ENCODE measurements at places on chromosomes 11 and 22. TPM values are rescaled to one million over a fixed set of nuclear protein-coding genes. Genes with fewer than 3 reads are reported as not detected.

DNA sequence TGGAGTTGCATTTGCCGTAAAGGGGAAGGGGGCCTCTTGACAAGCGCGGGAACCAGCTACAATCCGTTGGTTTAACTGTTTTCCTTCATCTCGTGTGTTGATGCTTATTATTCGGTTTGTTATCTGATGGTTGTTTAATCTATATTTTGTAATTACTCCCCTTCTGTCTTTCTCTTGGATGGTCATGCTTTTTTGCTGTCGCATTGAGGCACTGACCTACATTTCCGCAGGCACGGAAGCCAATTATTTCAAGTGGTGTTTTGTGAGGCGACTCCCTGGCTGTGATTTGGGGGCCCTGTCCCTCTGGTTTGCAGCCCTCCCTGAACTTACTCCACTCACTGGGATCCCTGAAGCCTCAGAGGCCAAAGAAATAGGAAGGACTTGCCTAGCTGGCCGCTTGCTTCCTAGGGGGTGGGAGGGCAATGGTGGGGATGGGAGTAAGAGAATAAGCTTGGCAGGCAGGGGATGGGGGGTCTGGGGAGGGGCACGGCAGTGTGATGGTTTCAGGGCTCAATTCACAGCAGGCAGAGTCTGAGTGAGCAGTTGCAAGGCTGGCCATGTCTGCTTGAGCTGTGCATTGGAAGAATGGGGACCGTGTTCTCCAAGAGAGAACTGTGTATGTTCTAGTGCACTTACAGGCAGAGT lies 165.8 kb upstream of the B3GAT1 start:
- no peak for DNase-seq

GRCh38 chr11:124470561-124471227 lies 25.2 kb upstream of the OR8B8 start:
- peak; percentile 15 for DNase-seq

The ZNF280B gene
- polyA plus RNA-seq = 5.2 TPM

The CDKN1C gene
- polyA plus RNA-seq = 121 TPM

DNA sequence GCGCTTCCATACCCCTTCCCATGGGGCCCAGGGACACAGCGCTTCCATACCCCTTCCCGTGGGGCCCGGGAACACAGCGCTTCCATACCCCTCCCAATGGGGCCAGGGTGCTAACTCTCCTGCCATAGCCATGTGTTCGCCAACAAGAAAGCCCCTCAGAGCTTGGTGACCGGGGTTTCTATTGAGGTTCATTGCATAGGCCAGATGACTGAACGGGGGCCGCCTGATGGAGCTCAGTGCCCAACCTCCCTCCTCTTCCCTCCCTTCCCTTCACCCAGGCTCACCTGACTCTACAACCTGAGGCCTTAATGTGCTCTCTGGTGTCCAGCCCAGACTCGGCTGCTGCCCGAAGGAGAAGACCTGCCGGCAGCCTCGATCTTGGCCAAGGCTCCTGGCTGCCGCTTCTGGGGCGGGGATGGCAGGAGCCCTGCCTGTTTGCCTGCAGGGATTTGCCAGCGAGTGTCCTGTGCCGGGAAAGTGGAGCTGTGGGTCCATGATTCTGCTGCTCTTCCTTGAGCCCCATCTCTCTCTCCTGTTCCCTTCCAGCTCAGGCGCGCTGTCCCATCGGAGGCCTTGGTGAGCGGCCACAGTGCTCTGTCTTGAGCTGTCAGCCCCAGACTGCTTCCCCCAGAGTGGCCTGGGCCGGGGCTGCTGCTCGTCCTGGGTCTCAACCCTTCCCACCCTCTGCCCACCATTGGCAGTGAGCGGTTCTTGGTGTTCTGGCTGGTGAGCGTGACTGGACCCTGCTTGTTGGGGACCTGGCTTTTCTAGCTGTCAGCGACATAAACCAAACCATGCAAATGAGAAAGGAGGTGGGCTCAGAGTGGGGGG lies 267.0 kb downstream of the TBC1D22A start:
- DNase-seq = no peak

GRCh38 chr22:48406161-48406560 lies 1421.5 kb downstream of the BRD1 start:
- DNase-seq = no peak

DNA sequence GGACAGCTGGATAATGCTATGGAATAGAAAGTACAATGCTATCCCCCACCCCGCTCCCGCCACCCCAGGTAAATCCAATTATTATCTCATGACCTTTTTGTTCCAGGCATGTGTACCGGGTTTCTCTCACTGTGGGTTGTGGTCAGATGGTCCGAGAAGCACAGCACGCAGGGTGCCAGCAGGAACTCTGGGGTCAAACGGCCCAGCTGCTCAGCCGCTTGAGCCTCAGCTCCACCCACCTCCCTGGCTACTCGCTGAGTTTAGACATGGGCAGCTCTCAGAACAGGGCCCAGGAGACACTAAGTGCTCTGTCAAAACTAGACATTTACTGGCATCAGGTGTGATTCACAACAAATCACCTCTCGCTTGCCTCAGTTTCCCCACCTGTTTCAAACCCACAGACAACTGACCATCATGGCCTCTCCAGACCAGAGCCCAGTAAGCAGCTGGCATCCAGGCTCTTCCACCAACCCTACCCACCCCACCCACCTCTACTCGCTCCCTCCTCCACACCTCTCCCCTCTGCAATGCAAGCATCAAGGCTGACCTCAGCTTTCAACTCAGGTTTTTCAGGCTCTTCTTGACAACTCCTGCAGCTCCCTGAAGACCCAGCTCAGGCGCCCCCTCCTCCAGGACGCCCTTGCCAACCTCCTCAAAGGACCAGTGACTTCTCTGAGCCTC lies 13.0 kb upstream of the MFNG start:
- DNase-seq = no peak

DNA sequence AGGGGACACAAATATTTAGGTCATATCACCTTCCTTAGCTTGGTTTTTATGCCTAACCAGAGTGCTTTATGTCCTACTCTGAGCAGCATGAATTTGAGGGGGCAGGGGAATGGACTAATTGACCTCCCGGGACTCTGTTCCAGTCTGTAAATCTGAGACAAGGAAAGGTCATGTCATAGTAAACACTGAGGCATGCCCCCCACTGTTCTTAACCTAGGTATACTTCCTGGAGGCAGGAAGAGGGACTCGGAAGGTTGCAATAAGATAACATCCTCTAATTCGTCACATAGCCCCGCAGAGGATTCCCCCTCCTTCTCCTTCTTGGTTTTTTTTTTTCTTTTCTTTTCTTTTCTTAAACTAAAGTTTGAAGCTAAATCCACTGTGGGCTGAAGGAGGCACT lies 540.3 kb upstream of the CADM1 start:
- DNase-seq = no peak

DNA sequence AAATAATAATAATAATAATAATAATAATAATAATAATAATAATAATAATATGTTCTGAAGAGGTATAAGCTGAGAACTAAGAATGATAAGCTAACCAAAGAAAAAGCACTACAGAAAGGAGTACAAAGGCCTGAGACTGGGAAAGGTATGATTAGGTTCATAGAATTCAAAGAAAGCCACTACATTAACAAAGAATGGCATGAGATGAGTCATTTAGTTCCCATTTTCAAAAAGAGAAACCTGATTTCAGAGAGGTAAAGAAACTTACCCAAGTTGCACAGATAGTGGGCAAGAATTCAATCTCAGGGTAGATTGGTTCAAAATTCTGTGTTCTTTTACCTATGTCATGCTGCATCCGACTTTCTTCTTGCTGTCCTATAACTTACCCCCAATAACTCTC lies 350.9 kb downstream of the TTC28 start:
- DNase-seq = no peak

The YIF1A gene
- 65.9 TPM for polyA plus RNA-seq

- no peak for DNase-seq
Measured at GRCh38 chr11:22371160-22371559, 33.0 kb downstream of the SLC17A6 start.

GRCh38 chr11:59523541-59523940 lies 12.2 kb downstream of the OR4D9 start:
- no peak for DNase-seq

DNA sequence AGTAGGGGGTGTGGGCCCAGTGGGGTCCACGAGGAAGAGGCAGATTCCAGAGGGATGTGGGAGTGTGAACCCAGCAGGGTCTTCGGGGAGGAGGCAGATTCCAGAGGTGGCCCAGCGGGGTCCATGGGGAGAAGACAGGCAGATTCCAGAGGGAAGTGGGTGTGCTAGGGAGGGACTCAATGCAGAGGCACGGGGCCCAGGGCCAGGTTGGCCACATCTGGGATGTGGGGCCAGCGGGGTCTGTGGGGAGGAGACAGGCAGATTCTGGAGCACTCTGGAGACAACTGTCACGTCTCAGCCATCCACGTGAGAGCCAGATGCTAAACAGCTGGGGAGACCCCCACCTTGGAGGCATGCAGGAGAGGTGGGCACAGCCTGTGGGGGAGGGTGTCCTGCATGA lies 582.6 kb downstream of the TBC1D22A start:
- no peak for DNase-seq

DNA sequence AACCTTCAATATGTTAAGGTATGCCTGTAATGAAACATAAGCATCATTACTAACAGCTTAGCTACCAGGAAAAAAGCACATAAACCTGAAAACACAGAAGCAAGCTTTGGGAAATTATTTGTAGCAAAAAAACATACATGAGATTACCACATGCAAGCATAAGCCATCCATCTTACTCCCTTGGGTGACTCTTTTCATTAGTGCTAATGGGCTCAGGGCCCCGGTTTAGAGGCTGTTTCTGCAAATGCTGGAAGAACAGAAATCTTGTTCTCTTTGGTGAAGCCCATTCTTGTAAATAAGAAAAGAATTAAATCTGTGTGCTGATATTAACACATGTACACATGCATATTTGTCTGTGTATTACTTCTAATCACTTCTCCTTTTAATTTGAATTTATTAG lies 314.3 kb downstream of the TTC28 start:
- DNase-seq = no peak

DNA sequence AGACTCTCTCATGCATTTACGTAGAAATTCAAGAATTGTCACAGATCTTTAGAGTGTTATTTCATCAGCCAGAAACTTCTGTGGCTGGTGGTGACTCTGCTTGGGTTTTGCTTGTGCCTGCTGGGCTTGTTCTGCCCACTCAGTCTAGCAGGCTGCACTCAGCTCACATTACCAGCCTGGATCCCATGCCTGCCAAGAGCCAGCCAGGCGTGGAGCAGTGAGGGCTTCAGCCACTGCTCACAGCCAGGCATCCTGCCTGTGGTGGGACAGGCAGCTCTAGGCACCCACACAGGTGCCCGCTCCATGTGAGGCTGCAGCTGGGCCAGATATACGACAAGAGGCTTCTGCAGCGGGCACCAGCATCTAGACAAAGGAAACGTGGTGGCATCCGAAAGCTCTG lies 1213.3 kb upstream of the RAG2 start:
- DNase-seq = no peak

DNA sequence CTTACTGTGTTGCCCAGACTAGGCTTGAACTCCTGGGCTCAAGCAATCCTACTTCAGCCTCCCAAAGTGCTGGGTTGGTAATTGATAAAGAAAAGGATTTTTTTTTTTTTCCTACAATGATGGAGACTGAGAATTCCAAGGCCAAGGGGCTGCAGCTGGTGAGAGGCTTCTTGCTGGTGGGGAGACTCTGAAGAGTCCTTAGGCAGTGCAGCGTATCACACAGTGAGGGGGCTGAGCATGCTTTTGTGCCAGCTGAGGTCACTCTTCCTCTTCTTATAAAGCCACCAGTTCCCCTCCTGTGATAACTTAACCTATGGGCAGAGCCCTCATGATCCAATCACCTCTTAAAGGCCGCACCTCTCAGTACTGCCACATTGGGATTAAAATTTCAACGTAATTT lies 28.2 kb upstream of the CCDC81 start:
- DNase-seq = no peak

DNA sequence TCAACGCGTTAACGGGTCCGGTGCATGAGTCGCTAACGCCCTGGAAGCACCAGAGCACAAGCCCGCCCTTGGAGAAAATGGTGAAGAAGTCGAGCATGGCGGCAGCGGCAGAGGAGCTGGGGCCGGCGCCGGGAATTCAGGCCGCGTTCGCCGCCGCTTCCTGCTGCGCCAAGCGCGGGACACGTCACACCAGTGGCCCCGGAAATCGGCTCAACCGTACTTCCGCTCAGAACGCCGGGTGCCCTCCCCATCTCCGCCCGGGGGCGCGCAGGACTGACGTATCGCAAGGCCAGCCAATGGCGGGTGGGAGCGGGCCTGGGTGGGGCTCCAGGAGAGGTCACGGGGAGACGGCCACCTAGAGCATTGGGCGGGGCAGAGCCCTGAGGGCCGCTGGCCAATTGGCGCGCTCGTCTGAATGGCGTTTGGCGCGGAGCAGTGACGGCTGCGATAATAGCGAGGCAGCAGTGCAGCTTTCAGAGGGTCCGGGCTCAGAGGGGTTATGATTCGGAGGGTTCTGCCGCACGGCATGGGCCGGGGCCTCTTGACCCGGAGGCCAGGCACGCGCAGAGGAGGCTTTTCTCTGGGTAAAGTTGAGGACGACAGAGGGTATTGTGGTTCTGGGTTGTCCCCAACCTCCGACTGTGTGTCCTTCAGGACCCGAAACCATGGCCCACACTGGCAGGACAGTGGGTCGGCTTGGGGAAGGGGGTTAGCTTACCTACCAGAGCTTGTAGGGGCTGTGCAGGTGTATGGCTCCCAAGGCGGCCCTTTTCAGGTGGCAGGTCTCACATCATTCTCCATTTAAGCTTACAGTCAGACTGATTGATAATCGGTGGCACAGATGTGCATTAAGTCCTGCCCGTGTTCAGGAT lies at the start of the genes FOXRED1 and SRPRA:
Gene FOXRED1 (plus strand): TSS at position 447 of the 872 bp plus-strand sequence. CDS start 53 bp downstream, at position 500.
Gene SRPRA (minus strand): TSS at position 188 of the 872 bp plus-strand sequence. CDS start 91 bp downstream, at position 97.
- peak; percentile 99 for DNase-seq

DNA sequence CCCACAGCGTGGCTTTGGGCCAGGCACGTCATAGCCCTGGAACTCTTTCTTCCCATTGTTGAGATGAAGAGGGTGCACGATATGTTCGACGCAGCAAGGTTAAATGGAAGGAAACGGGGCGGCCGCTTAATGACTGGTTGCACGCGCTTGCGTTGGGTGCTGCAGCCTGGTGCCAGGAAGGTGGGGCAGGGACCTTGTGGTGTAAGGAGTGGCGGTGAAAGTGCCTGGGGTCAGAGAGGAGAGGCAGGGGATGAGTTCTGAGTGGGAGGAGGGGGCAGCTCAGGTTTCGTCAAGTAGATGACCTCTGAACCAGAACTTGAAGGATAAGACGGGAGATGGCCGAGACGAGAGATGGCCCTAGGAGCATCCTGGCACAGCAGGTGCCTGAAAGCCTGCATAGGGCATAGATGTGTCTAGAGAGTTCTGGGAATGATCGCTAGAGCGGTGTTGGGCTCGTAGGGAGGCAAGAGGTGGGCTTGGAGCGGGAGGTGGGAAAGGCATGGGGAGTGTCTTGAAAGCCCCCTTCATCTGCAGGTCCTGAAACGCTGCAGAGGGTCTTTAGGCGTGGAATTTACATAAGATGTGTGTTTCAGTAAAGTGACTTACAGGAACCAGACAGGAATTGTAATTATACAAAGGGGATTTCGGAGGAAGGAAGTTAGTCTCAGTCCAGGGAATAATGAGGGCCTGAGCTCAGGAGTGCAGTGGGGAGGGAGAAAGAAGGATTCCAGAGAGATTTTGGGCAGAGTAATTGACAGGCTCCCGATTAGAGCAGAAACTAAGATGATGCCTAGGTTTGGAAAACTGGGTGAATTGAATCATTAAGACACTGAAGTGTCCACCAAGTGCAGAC lies 43.2 kb upstream of the CLDN5 start:
- DNase-seq = no peak

The SYVN1 gene
- polyA plus RNA-seq = 49.6 TPM

- DNase-seq = no peak
Measured at GRCh38 chr11:113481672-113482071, 6.5 kb upstream of the DRD2 start.

The UBQLNL gene
- polyA plus RNA-seq = 0.51 TPM

The TMEM191C gene
- polyA plus RNA-seq = 2.3 TPM
